ENCODE measurements at places on chromosomes 6 and 20.

- no peak for DNase-seq
These were observed 28.6 kb upstream of the PBOV1 start for GRCh38 chr6:138246650-138247440.

- DNase-seq: no peak
These were observed 312.0 kb downstream of the RNGTT start for GRCh38 chr6:88651400-88651799.

- no peak for DNase-seq
These were observed 102.7 kb upstream of the INSM1 start for GRCh38 chr20:20265210-20265609.

- DNase-seq: no peak
These were observed 38.7 kb downstream of the STAU1 start for GRCh38 chr20:49149281-49150045.
